ENCODE measurements at places on chromosomes 5 and 9.

GRCh38 chr5:13378091-13378490 is 566.4 kb downstream of the DNAH5 start:
- DNase-seq, result no peak

GRCh38 chr9:4155221-4156026 is 144.4 kb downstream of the GLIS3 start:
- no peak for DNase-seq

- no peak for DNase-seq
These were observed 299.4 kb upstream of the IRX2 start for GRCh38 chr5:3050863-3051262.

GRCh38 chr5:77936365-77936693 is 160.2 kb upstream of the TBCA start:
- no peak for DNase-seq

DNA sequence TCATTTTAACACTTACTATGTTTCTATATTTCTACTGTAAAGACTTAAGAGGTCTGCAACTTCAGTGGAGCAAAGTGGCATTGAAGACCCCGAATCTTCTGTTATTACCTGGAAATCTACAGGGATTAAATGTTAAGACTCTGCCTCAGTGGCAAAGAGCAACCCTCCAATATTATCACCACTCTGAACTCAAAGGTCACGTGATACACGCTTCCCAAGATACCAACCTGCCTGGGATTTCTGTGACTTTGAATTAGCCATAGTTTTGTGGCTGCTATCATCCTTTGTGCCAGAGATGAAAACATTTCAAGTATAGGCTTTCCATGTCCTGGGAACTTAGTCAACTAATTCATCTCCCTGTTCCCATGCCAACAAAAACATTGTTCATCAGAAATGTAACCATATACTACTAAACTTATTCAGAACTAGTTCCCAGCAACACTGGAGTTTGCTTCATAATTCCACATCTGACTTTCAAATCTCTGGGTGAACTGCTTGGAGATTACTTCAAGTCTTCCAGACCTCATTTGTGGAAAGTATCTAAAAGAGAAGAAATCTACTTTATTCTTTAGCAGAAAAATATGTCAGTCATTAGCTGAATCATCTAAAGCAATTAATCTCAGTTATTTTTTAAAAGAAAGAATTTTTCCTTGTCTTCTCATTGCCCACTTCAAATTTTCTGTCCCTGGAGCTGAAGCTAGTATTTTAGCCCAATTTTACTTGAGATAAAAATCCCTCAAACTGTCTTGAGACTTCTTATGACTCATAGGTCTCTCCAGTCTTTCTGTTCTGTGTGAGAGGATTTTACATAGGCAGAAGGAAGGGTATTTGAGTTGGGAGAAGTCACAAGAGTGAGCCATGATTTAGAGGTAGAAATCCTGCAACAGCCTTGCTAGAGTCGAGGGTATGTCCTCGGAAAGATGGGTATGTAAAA is 83.0 kb downstream of the ZNF462 start:
- DNase-seq, result no peak

DNA sequence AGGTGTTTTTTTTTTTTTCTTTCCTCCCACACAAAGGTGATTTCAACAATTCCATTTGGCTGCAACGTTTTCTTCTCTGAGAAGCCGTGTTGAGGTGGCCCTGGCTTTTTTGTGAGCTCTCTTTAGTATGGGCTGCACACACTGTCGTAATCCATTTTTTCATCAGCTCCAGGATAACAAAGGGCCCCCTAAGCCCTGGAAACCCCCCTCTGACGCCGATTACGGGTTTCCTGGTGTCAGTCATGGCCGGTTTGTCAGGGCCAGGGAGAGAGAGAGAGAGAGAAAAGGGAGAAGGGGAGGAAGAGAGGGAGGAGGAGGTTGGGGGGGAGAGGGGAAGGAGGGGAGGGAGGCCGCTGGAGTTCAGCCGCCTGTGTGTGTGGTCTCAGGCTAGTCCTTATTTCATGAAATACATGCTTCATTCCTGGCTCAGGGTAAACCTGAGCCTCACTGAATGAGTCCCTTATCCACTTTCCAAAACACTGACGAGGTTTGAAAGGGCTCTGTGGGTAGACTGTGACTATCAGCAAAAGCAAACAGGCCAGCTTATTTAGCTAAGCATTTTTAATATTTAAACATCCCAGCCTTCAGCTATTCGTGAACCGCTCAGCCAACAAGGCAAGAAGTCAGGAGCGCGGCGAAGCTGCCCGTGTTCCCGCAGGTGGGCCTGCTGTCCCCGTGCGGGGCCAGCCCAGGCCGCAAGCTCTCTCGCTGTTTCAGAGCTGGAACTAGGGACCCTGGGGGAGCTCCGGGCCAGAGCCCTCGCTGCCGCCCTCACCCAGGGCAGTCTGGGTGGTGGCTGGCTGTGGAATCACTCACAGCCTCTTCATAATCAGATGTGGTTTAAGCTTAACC is 172.8 kb downstream of the ERCC6L2 start:
- DNase-seq, result peak; percentile 73

DNA sequence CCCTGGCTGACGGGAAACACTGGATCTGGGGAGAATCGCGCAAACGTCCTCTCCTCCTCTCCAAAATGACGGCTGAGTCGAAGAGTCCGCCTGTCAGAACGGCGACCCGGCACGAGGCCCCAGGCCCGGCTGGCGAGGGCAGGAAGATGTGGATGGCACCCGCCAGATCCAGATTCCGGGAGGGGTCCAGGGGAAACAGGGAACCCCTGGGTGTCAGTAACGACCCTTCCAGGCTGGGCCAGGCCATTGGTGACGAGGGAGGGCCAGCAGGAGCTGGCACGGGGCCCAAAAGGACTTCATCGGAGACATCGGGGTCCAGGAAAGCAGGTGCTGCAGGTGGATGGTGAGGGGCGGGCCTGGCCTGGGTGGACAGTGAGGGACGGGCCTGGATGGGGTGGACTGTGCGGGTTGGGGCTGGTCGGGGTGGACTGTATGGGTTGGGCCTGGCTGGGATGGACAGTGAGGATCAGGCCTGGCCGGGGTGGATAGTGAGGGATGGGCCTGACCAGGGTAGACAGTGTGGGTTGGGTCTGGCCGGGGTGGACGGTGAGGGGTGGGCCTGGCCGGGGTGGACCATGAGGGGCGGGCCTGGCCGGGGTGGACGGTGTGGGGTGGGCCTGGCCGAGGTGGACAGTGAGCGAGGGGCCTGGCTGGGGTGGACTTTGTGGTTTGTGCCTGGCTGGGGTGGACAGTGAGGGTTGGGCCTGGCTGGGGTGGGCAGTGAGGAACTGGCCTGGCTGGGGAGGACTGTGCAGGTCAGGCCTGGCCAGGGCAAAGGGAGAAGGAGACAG is 14.0 kb downstream of the SLC6A3 start:
- DNase-seq, result no peak

GRCh38 chr9:72596451-72597180 is 75.2 kb downstream of the TMC1 start:
- DNase-seq, result no peak

DNA sequence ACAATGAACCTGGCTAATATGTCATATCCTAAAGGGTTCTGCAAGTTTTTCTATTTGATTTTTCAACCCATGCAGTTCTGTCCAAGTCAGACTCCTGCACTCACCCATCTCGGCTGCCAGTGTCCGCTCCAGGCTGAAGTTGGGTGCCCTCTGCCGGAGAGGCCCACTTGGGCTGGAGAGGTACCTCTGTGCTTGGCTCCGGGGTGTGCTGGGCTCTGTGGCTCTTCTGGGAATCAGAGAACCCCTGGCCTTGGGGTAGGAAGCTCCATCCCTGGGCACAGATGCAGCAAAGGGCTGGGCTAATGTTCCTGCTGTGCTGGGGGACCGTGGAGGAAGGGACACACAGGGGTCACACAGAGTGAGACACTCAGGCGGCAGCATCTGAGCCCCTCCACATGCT is 26.2 kb downstream of the ORM2 start:
- no peak for DNase-seq

- DNase-seq, result no peak
These were observed 57.4 kb upstream of the ECM2 start for GRCh38 chr9:92592946-92593861.

DNA sequence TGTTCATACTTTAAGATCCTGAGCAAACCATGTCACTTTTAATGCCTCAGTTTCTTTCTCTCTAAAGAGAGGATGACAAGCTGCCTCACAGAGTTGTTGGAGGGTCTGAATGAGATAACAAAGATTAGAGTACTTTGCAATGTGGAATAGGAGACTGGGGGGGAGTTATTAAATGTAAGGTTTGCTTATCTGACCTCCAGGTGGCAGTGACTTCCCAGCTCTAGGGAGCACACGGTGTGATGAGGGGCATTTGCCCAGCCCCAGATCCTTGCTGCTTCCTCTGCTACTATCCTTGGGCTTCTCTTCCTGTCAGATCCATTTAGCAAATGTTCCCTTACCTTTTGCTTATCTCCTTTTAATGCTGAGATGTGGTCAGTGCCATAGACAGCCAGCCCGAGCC is 30.7 kb downstream of the ENHO start:
- DNase-seq, result no peak

DNA sequence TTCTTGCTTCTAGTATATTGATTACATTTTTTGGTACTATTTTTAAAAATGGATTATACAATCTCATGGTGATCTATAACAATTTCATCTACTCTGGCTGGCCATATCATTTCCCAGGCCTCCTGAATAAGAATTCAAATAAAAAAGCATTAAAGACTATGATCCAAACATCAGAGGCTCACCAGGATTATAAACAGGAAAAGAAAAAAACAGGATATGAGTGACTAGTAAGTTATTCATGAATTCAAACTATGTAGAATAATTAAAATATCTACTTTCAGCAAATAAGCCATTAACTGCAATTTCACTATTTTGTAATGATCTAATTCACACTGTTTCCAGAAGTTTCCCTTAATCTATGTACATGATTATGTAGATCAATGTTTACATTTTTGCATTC is 293.1 kb upstream of the CDH6 start:
- no peak for DNase-seq

GRCh38 chr5:147667363-147667762 is 115.2 kb downstream of the JAKMIP2 start:
- DNase-seq, result no peak

GRCh38 chr5:154218786-154219185 is 28.3 kb downstream of the GALNT10 start:
- no peak for DNase-seq

DNA sequence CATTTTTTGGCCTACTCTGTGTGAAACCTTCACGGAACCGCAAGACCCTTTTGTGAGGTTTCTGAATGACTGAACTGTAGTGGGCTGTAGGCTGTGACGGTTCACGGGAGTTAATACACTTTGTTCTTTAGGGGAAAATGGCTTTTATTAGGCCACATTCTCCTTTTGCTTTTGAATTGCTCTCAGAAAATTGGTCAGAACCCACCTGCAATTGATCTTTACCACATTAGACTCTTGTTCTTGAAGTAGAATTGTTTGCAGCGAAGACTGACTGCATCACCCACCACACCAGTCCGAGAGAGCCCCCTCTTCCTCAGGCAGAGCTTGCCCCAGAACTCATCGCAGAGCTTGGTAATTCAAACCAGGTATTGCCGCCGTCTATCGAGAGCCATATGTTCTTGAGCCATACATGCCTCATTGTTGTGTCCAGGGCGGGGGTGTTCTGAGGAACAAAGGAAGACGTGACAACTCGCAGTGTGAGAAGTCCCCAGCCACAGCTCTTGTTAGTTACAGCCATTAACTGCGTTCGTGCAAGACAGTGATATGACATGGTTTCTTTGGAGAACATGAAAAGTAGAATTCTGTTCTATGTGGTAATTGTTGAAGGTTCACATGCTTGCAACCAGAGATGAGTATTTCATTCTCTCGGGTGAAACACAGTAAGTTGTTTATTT is 166.4 kb upstream of the OTULINL start:
- no peak for DNase-seq

DNA sequence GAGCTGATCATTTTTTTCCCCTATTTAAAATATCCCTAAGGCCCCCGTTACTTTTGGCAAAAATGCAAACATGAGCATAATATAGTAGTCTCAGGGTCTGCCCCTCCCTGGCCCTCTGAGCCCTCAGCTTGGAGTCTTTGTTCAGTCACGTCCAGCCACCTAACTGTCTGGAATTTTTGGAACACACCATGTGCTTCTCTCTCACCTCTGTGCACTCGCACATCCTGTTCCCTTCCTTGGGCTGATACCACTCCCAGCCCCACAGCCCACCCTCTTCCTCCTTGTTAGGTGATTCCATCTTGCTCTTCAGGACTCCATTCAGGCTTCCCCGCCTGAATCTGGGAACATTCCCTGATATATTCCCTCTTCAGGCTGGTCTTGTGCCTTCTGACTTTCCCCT is 16.0 kb downstream of the TDRD7 start:
- no peak for DNase-seq

All from right lung (tissue), 10 donors.